Forelimb muscle (tissue), 1 donor: ENCODE measurements at places on chromosomes 2 and 18. TPM values are rescaled to one million over a fixed set of nuclear protein-coding genes. Genes with fewer than 3 reads are reported as not detected.
A peak's percentile ranks its signal among the peaks of the same experiment; 100 is the strongest.

GRCh38 chr2:215436705-215437565 lies 1.1 kb upstream of the FN1 start:
- DNase-seq, result no peak

DNA sequence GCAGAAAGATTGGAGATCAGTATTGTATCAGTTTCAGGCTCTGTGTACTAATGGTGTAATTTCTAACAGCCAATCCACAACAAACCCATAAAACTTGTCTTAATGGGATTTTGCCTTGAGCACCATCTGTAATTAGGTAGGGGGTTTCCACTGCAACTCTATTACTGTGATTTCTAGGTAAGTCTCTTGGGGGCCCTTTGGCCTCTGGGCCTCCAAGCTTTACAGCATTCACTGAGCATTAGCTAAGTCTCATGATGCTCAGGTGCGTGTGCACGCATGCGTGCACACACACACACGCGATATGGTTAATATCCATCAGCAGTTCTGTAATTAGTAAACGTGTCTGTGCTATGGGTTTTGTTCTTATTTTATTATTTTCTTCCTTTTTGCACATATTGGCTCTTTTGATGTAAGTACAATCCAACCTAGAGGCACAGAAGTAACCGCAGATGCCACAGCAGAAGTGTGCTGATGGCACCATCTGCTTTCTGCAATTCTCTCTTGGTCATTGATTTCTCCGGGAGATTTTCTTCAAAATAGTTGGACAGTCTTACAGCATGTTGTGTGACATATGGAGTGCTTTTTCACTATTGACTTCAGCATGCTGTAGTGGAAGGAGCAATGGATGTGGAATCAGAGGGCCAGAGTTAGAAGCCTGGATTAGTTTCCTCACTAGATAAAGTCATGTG lies 592.0 kb downstream of the LRRTM4 start:
- DNase-seq, result no peak

GRCh38 chr2:100929147-100929546 lies 72.9 kb upstream of the RPL31 start:
- no peak for DNase-seq

GRCh38 chr2:203689426-203690116 lies 16.9 kb upstream of the CD28 start:
- DNase-seq, result no peak

Gene SLC38A11
- 0.20 TPM for polyA plus RNA-seq

Gene KCNG3
- not detected for polyA plus RNA-seq

GRCh38 chr2:10668402-10669012 lies 21.3 kb downstream of the NOL10 start:
- DNase-seq, result peak; percentile 49

Gene CKAP2L
- 6.4 TPM for polyA plus RNA-seq

- DNase-seq, result no peak
Observed at GRCh38 chr2:15049096-15049993, 416.8 kb downstream of the LRATD1 start.

- DNase-seq, result no peak
Observed at GRCh38 chr2:217981084-217981730, 21.6 kb downstream of the TNS1 start.
